LHCN-M2 (cell line): ENCODE measurements at places on chromosomes 7 and 10.
A peak's percentile ranks its signal among the peaks of the same experiment; 100 is the strongest.

- no peak for DNase-seq
Measured at GRCh38 chr7:146768957-146769356, 652.4 kb downstream of the CNTNAP2 start.

GRCh38 chr10:12803776-12804175 lies 197.7 kb downstream of the CCDC3 start:
- DNase-seq = no peak

- peak; percentile 28 for DNase-seq
Measured at GRCh38 chr10:84214612-84215235, 10.6 kb downstream of the LRIT2 start.

DNA sequence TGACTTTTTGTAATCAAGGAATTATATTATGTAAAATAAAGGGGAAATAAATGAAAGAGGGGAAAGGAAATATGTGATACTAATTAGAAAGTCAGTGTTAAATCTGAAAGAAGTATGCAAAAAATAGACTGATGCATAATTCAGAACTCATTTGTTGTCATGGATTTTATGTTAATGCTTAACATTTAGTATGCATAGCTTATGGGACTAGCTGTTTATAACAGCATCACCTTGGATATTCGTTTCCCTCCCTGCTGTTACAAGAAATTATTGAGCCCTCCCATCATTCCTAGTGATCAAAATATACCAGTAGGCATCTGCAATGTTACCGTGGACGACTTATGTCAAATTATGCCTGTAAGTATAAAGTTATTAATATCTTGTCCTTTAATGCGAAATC lies 85.9 kb downstream of the HECTD2 start:
- no peak for DNase-seq

DNA sequence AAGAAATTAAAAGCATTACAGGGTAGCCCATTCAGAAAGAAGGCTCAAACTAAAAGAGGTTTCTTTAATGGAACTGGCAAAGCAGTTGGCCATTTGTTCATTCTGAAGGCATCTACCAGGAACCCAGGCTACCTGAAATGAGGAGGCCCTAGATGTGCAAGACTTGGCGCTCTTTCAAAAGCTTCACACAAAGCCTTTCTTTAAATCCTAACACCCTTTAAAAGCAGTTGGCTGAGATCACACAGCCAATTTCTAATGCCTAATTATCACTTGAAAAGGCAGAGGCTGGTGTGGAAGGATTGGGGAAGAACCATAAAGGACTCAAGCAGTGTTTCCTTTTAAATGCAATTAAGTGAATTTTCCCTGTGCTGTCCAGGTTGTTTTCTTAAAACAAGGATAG lies 23.2 kb downstream of the PPP1R17 start:
- DNase-seq = no peak
